ENCODE measurements at places on chromosomes 6 and 20.

DNA sequence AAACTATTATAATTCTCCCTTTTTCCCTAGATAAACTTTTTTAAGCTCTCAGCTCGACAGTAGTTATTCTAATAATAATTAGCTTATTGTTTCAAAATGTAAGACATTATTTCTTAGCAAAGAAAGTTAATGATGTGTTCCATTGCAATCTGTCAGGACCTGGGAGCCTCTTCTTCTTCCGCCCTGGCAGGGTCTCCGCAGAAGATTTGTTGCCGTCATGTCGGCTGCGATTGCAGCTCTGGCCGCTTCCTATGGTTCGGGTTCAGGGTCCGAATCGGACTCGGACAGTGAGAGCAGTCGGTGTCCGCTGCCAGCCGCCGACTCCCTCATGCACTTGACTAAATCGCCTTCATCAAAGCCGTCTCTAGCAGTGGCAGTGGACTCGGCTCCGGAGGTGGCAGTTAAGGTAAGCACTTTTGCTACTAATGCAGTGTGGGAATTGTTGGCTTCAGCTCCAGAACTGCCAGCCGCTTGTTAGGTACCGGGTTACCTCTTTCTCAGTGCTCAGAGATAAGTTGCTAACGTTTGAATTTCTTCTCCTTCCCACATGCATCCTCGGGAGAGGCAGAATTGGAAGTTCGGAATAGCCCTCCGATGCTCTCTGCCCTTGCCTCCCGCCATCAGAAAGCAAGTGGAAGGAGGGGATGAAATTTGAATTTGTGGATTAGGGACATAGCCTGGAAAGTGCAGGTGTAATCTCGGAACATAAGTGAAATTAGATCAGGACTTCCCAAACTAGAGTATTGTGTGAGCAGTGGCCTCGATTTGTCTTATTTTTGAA lies at the start of gene CDC40:
Gene CDC40 (plus strand): TSS at position 200 of the 781 bp plus-strand sequence. CDS start 18 bp downstream, at position 218.
- DNase-seq, result peak; percentile 34

GRCh38 chr6:33827546-33828451 lies 24.0 kb upstream of the MLN start:
- no peak for DNase-seq

GRCh38 chr20:36677422-36677771 lies 31.4 kb upstream of the SLA2 start:
- no peak for DNase-seq

DNA sequence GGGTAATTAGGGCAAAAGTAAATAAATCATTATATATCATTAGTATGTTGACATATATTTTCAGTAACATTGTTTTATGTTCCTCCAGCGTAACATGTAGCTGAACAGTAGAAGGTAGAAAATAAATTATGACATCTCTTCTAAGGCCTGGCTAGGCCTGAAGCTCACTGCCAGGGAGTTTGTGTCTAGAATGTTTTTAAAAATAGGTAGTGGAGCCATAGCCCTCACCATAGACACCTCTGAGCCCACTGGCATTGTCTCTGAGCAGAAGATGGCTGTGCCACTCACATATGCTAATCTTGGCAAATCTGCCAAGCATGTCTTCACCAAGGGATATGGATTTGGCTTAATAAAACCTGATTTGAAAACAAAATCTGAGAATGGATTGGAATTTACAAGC lies 21.3 kb downstream of the FUCA2 start:
- no peak for DNase-seq

DNA sequence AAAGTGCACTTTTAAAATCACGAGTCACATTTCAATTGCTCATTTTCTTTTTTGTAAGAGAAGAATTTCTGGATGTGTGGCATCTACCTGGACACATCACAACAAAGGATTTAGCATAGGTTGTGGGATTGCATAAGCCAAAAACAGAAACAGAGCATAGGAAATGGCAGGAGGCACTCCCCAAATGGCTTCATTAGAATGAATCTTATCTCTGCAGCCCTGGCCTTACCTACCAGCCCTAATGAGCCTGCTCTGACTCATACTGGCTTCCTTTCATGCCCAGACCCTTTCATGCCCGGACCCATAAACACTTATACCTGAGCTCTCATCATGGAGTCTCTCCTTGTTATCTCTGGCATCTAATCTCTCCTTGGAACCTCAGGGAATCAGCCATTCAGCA lies 23.9 kb upstream of the SPTLC3 start:
- DNase-seq, result no peak

DNA sequence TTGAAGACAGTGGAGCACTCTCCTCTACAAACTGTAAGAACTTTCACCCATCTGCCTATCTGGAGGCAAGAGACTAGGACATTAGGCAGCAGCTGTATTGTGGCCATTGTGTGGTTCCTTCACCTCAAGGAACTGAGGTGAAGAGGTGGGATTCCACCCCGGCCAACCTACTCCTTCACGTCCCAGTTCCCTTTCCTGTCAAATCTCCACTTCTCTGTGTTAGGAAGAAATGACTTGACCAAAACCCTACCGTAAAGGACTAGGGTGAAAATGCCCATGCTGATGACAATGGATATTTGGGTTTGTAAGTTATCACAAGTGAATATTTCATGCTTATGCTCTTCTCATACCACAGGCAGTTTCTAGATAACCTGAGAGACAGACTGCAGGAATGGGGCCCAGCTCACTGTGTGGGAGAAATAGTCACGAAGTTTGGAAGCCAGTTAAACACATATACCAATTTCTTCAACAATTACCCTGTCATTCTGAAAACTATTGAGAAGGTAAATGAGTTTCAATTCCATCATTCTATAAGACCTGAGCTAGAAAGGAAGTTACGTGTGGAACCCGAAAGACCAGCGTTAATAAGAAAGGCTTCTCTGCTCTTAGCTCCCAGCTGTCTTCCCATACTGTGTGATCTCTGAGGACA lies 86.6 kb downstream of the ECT2L start:
- DNase-seq, result no peak

GRCh38 chr6:46652603-46653438 lies at the start of the genes CYP39A1 and SLC25A27:
Gene CYP39A1 (minus strand): TSS chr6:46652818. CDS start chr6:46652582, 236 bp downstream.
Gene SLC25A27 (plus strand): TSS chr6:46652975. CDS start chr6:46653193, 218 bp downstream.
- peak; percentile 43 for DNase-seq

DNA sequence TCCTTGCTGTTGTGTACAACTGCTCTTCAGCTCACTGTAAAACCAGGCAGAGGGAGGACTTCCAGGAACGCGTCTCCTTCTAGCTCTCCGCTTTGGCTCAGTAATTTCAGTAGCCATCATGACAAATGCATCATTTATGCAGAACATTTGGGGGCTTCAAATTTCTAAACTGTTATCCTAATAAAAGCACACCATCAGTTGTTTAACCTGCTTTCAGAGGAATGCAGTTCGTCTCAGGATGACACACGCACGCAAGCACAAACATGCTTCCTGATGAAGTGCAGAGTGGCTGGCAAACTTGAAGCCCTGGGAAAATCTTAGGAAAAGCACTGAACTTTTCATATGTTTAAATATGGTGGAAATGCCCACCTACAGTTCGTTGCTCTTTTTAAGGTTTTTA lies 24.4 kb downstream of the SLC22A23 start:
- no peak for DNase-seq

DNA sequence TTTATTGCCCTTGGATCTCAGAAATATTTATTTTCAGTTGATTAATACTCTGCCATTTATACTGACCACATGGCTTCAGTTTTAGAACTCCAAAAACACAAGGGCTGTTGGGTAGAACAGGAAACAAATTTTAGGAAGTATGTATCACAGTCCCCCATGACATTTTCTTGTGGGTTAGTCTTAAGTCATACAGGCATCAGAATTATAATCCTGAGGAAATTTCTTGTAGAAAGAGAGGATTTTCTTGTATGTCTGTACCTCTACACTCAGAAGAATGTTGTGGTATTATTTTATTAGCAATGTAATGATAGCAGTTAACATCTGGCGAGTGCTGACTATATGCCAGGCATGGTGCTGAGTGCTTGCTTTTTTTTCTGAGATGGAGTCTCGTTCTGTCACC lies 302.9 kb downstream of the CLIC5 start:
- no peak for DNase-seq

DNA sequence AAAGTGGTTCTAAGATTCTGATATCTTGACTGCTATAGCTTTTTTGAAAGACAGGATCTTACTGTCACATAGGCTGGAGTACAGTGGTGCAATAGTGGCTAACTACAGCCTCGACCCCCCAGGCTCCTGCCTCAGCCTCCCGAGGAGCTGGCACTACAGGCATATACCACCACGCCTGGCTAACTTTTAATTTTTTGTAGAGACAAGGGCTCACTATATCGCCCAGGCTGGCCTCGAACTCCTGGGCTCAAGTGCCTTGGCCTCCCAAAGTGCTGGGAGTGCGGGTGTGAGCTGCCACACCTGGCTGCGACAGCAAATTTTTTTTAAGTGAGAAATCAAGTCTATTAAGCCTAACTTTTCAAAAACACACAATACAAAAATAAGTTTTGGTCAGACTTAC lies 106.6 kb downstream of the NOL4L start:
- DNase-seq, result no peak

DNA sequence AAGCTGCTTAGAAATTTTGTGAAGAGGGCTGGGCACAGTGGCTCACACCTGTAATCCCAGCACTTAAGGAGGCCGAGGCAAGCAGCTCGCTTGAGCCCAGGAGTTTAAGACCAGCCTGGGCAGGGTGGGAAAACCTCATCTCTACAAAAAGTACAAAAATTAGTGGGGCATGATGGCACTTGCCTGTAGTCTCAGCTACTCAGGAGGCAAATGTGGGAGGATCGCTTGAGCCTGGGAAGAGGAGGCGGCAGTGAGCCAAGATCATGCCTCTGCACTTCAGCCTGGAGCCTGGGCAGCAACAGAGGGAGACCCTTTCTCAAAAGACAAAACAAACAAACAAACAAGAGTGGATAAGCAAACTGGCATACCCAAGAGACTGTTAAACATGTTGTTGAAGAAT lies 308.3 kb upstream of the ADGRB3 start:
- no peak for DNase-seq

DNA sequence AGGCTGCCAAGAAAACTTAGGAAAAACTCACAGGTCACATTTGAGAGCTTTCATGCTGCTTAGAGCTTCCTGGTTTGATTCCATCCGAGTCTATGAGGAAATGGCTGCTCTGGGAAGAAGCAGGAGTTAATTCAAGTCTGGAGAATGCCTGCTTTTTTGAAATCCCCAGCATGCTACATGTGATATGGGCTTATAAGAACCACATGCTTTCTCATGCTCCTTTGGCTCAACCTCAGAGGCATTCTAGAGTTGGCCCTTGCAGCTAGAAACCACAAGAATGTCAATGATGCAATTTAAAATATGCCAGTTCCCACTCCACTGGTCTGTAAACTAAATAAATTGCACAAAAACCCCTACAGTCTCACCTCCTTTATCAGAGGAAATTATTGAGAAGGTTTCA lies 142.9 kb upstream of the OLIG3 start:
- DNase-seq, result no peak

DNA sequence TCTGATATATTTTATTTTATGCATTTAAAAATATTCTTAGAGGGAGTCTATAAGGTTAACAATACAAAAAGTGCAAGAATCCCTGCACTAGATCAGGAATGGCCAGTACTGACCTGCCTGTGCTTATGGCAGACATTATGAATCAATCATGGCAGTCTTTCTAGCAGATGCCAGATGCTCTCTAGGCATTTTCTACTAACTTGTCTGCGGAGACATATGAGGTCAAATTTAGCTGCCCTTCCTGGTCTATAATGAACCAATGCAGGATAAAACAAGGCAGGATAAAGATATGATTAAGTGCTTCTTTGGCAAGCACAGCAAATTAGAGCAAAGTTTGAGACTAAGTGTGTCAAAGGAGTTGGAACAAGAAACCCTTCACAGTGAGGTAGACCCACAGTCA lies 46.6 kb upstream of the RNF24 start:
- no peak for DNase-seq

DNA sequence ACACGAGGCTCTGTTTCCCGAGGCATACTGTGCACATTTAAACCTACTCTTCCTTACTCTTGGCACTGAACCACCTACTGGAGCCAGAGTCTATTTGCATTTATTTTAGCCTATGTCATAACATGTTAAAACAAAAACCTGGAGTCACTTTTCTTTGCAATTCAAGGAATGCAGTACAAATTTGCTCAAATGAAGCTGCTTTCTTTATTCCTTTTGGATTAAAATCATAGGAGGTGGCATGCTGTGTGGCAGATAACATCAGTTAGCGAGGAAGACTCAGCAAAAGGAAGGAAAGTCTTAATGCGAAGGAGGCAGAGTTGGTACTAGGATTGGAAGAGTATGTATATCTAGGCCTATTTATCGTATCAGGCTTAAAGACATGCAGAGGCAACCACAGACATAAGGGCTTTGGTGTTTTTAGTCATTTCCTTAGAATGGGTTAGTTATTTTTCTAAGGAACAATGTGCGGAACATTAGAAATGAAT lies 92.9 kb downstream of the SAMD3 start:
- DNase-seq, result no peak

- DNase-seq, result no peak
Measured at GRCh38 chr20:37559312-37560027, 31.8 kb upstream of the BLCAP start.

- DNase-seq, result no peak
Measured at GRCh38 chr6:45838451-45838850, 177.2 kb downstream of the CLIC5 start.

DNA sequence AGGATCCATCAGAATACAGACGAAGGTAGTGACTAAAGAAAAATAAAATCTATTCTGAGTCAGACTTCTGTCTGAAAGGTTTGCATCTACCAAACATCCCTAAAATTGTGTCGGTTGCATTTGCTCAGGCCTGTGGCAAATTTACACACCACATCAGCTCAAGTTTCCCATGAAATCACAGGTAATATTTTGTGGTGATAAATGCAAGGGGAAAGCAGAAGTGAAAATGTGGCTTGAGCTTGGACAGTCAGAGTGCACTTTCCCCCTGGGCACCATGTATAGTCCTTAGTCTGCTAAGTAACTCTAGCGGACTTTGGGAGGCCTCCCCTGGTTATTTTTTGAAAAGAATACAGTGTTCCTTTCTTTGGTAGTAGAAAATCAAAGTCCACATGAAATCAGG lies 159.1 kb downstream of the PKHD1 start:
- no peak for DNase-seq

- DNase-seq, result no peak
Measured at GRCh38 chr20:2585811-2586210, 49.4 kb downstream of the TMC2 start.

DNA sequence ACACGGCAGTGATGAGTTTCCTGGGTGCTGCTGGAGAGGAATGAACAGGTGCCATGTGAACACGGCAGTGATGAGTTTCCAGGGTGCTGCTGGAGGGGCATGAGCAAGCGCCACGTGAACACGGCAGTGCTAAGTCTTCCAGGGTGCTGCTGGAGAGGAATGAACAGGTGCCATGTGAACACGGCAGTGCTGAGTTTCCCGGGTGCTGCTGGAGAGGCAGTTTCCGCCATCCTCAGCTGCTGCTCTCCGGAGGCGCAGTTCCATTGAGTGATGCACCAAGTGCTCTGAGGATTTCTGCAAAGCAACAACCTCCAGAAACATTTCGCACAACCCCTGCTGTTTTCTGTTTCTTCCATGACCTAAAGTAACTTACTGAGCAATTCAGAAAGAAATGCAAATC lies 155.4 kb downstream of the SMOC2 start:
- DNase-seq, result no peak

GRCh38 chr20:8909596-8909995 lies 159.3 kb upstream of the PLCB4 start:
- DNase-seq, result no peak

DNA sequence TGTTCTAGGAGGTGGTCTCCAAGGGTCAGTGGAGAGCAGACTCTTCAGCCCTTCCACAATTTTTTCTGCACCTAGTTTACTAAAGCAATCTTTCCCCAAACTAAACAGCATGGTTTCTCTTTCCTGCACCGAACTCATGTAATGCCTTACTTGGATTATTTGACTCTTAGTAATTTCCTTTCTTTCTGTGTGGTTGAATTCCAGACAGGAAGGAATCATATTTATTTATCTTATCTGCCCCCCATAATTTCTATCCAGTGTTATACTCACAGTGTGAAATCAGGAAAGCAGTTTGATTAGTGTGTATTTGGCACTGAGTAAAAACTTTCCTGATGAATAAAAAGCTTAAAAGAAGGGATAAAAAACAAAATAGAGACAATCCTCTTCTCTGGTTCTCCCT lies 140.3 kb upstream of the STMND1 start:
- DNase-seq, result no peak

All from activated CD4-positive, CD25-positive, alpha-beta regulatory T cell (primary cell).